ENCODE measurements at places on chromosomes 2 and 18.
A peak's percentile ranks its signal among the peaks of the same experiment; 100 is the strongest.

DNA sequence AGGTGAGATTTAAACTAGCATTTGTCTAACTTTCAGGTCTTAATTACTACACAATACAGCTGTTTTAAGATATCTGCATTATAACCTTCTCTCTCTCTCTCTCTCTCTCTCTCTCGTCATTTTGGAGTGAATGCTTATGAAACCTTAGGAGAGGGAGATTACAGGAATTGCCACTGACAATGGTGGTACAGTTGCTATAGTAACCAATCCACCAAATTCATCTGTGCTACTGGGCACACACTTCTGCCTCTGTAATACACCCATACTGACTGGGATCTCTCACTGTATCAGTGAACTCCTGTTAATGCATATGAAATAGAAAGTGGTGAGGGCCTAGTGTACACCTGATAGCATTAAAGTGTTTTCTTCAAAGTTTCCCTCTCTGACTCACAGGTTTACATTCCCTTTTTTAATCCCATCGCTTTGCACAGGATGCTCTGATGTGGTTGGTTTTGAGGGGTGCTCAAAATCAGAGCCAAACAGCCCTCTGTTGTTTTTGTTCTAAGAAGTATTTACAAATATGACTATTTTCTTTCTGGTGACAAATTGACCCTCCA is 13.1 kb downstream of the KLHL14 start:
- DNase-seq: no peak

GRCh38 chr18:79911344-79912270 is 39.8 kb downstream of the SLC66A2 start:
- DNase-seq: no peak

- DNase-seq: no peak
Measured at GRCh38 chr18:57267368-57267925, 84.9 kb upstream of the ST8SIA3 start.

DNA sequence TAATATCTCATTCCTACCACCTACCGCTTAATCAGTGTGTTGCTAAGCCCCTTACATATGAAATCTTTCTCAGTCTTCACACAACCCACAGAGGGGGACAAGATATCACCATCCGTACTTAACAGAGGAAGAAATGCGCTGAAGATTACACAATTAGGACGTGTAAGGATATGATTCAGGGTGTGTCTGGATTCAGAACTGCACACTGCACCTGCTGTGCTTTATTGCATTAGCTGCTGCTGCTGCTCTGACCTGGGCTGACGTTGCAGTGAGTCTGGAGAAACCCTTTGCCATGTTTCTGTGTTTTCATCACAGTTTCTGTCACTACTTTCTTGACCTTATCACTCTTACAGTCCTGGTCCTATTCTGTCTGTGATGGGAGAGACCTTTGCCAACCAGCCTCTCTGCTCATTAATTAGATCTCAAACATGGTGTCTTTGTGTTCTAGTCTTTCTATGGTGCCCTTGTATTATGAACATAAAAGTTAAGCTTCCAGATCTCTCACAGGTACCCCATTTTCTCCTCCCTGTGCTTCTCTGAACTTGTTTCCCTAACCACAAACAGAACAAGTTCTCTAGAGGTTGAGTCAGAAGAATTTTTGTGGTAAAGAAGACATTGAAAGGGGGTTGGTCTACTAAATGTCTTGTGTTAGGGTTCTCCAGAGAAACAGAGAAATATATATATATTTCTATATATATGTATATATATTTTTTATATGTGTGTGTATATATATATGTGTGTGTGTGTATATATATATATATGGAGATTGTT is 92.9 kb upstream of the CYP1B1 start:
- DNase-seq: no peak

GRCh38 chr2:163155279-163155883 is 316.8 kb upstream of the KCNH7 start:
- DNase-seq: no peak

DNA sequence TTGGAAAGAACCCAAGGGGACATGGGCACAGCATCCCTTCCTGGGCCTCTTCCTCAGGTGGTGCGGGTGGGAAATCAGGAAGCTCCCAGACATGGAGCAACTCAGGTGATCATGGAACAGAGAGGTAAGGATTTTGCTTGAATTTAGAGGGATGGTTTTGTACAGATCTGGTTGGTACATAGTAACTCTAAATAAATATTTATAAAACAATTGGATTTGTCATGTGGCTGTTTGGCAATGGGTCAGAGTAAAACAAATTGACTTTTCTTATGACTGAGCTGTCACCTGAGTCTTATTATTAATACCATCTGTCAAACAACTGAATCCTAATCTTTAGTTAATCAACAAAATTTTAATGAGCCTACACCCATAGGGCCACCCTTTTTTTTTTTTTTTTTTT is 19.4 kb upstream of the TMEM178A start:
- no peak for DNase-seq

DNA sequence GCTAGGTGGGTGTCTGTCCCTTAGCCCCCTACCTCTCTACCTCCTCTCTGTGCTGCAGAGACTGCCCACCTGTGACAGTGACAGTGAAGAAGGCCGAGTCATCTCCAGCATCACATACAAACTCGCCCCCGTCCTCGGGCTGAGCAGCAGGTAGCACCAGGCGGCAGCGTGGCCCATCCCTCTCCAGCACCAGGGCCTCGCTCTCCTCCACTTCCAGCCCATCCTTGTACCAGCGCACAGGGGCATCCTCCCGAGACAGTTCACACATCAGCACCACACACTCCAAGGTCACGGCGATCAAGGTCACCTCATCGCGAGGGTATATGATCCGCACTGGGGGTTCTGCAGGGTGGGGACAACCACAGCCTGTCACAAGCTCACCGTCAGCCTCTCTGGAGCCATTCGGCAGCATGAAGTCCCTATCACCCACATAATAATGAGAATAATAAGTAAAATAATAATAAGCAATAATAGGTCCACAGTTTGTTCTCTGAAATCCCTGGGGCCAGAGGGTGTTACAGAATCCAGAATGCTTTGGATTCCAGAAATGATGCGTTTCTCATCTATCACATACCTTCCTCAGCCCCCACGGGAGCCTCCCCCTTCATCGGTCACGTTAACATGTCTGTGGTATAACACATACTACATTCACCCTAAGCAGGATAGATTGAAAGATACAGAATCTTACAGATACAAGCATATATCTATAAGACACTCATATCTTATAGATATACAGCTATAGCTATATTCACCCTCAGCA is 12.0 kb downstream of the OBSL1 start:
- DNase-seq: no peak

GRCh38 chr2:174106736-174107135 is 141.6 kb upstream of the SP3 start:
- no peak for DNase-seq

DNA sequence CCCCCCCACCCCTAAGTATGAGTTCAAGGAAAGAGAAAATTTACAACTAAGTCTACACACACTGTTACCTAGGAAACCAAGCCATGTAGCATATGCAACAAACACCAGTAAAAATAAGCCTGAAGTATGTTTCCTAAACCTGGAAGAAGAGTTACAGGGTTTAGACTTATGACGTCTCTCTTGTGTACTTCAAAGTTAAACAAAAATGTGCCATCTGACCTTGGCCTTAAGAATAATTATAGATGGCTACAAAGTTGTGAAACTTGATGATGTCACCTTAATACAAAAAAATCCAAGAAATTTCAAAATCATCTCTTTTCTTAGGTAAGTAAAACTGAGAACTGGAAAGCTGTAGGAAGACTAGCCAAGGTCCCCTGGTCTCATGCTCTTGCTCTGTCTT is 297.6 kb upstream of the NRXN1 start:
- no peak for DNase-seq

- DNase-seq: no peak
Measured at GRCh38 chr2:234478121-234478858, 18.6 kb downstream of the ARL4C start.

DNA sequence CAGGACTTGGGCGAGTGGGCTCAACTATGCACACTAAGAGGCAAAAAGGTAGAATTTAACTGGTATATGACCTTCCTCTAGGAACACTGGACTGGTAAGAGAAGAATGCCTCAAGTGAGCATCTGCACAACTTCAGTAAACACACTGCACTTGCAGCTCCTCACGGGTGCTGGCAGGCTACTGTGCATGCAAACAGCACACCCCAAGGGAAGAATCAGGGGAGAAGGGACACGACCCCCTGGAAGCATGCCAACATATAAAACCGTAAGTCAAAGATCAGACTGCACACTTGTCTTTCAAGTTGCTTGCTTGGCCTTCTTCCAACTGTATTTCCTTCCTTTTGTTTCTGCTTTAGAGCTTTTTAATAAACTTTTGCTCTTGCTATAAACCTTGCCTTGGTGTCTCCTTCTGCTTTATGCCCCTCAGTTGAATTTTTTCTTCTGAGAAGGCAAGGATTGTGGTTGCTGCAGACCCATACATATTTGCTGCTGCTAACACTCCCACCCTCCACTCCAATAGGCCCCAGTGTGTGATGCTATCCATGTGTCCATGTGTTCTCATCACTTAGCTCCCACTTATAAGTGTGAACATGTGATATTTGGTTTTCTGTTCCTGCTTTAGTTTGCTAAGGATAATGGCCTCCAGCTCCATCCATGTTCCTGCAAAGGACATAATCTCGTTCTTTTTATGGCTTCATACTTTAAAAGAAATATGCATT is 263.7 kb upstream of the SPOPL start:
- no peak for DNase-seq

- DNase-seq: no peak
Measured at GRCh38 chr2:222241128-222241870, 57.5 kb downstream of the PAX3 start.

- peak; percentile 26 for DNase-seq
Measured at GRCh38 chr2:98455494-98455976, 10.9 kb downstream of the INPP4A start.

DNA sequence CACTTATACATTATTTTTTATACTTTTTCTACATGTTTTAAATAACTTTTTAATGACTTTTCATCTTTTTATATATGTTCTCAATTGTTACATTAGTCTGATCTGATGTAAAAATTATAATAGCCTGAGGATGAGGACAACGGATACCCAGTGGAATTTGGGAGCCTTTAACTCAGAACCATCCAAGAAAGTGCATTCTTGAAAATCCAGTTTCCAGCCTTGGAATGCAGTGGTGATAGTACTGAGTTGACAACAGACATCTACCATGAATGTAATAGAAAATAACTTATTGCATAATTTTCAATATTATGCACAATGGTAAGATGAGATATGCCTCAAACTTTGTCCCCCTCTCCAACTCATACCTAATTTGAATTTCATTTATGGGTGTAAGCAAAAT is 120.7 kb upstream of the ZC3H15 start:
- no peak for DNase-seq

DNA sequence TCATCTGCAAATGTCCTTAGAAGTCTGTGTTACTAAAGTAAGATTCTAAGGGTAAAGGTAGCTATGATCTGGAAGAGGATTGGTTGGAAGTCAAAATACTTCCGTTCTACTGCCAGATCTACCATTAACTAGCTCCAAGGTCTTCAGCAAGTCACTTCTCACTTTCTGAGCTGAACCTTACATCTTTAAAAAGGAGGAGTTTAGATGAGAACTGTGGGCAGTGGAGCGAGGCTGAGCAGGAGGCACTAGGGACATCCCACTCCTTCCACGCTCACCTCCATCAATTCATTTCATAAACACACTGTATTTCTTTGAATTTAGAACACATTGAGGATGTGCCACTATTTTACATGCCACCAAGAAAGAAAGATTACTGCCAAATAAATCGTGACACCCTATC is 143.0 kb downstream of the ABCA12 start:
- DNase-seq: no peak

- no peak for DNase-seq
Measured at GRCh38 chr2:240163844-240164574, 23.6 kb upstream of the OTOS start.

DNA sequence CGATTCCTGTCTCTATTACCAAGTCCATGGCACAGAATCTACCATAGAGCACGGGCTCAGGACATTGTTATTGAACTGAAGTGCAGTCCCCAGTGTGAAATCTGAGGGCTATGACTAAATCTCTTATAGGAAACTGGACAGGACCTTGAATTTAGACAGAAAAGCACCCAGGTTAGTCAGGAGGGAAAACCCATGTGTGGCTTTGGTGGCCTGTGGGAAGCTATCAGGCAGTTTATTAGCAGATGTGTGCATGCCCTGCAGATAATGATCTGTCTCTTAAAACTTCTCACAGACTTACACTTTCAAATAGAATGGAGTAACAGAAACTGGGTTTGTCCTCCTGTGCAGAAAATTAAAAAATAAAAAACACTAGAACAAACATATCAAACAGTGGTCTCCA is 610.0 kb upstream of the RAB6C start:
- no peak for DNase-seq

- no peak for DNase-seq
Measured at GRCh38 chr2:42424033-42424432, 63.0 kb upstream of the COX7A2L start.

DNA sequence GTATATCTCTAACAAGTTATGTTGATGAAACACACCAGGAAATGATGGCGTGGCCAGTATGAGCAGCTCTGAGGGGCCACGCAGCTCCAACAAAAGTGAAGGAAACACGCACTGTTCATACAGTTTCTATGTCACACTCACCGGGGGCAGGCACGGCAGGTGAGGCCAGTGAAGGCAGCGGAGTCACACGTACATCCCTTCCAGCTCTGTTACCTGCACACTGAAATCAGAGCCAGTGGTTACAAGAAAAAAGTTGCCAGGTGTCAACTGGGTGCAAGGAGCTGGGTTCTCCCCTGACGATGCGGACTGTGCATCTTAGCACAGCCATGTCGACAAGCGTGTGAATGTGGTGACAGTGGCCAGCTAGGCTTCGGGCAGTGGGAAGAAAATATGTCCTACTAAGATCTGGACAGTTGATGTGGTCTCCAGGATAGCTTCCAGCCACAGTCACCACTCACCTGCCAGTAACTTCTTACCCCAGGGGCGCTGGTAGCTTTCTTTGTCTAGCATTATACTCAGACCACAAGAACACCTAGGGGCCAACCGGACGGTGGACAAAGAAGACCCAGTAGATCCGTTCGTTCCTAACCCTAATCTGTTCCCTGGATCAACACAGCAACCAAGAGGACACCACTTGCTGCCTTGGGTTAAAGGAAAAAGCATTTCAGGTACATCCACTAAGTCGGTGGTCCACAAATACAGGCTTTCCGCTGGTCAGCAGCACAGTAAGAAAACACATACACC is 10.1 kb downstream of the HJURP start:
- DNase-seq: no peak

DNA sequence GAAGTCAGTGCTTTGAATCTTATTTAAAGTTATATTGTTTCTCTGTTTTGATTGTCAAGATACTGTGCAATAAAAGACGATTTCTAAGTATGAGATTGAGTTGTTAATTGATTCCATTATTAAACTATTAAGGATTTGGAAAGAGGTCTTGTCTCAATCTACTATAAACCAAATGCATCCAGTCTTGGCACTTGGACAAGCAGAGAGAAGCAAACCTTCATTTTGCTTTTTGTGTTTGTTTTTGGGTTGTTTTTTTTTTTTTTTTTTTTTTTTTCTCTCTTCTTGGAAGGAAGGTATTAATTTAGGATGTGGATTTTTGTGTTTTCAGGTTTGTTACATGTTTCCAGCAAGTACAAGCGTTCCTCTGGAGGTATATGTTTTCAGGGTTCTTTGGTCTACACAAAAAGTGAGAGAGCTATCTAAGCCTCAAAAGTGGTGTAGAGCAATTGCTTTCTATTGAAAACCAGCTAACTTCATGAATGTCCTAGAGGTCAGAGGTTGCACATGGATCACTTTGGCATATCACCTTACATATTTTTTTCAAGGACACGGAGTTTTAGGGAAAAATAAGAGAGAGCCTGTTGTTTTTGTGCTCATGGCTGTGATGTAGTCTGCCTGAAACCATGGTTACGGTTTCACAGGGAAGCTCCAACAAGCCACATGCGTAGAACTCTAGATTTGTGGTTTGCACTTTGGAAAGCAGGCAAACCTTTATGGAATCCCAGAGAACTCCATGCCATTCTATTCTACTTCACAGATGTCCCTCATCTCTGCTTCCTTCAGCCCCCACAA is 1.8 kb downstream of the PRKCE start:
- no peak for DNase-seq

Measured in effector CD4-positive, alpha-beta T cell (primary cell).